Stimulated activated CD8-positive, alpha-beta memory T cell treated with anti-CD3 and anti-CD28 coated beads, Interleukin-2, amount 100 ng/mL, for 1 hour (primary cell): ENCODE measurements at places on chromosomes 5 and 9.

DNA sequence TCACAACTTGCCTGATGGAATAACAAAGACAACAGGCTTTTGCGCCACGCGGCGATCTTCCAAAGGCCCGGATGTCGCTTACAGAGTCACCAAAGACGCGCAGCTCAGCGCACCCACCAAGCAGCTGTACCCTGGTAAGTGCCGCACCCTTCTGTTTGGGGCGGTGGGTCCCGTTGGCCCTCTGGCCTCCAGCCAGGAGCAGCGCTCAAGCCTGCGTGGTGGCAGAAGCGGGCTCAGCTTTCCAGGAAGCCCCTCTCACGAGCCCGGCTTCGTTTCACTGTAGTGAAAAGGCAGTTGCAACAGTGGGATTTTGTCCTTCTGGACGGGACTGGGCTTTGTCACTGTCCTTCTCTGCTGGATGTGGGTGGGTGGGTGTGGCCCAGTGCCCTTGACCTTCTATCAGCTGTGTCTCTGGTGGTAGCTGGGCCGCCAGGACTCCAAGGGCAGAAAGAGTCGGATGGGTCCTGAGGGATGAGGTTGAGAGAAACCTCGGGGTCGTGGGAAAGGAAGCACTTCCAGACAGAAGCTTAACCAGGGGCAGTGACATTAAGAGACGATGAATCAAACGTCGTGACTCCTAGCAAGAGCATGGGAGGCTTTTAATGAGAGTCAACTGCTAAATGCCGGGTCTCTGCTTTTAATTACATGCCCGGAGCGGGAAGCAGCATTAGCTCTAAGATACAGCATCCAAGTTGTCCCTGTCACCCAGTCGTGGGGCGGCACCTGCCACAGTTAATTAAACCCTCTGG is 49.5 kb downstream of the COL5A1 start:
- DNase-seq: no peak

GRCh38 chr9:128276574-128277270 is 646 bp downstream of the SWI5 start:
- DNase-seq: no peak

- DNase-seq: no peak
Measured at GRCh38 chr5:131706281-131706680, 71.3 kb upstream of the RAPGEF6 start.

DNA sequence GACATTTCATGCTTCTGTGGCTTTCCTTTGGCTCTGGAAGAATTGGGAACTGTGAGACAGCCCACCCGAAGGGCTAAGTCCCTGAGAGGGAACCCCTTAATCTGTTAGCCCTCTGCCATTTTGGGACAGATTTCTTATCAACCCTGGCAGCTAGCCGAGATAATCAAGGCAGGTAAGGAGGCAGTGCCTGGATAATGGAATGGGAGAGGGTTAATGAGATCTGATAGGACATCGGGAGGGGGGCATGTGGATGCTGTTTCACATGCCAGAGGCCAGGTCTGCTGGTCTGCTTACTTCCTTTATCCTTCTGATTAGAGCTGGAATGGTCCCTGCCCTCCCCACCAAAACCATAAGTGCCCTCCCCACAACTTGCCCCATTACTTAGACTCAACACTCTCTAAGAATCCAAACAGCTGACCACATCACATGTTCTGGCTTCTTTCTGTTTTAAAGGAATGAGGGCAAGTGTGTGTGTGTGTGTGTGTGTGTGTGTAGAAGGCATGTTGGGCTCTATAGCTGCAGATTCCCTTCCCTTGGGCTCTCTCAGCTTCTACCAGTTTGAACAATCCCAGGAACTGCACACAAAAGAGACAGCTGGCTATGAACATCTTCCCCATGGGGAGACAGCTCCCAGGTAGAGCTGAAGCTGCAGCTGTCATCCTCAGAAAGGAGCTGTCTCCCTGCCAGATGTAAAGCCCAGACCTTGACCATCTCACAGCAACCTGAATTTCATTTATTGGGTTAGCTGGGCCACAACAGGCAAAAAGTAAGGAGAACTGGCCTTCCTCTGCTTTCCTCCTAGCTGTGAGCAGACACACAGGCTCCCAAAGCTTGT is 221.3 kb downstream of the PIK3R1 start:
- DNase-seq: no peak

DNA sequence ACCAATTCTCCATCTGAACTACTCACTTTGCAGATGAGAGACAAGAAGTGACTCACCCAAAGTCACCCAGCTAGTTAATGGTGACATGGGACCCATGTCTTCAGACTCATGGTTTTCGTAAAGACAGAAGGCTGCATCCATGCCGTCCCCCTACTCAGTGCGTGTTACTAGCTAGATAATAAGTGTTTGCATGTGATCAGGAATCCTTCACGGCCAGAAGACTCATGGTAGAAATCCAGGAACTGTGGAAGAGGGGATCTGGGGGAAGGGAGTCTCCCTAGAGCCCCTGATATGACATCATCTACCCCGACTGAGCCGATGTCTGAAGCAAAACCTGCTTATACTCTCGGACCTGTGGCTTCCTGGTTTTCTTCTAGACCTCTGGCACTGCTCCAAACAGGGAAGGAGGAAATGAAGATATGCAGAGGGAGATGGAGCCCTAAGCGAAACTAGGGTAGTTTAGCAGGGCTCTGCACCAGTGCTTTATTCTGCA is 3.3 kb downstream of the RNF183 start:
- DNase-seq: no peak

DNA sequence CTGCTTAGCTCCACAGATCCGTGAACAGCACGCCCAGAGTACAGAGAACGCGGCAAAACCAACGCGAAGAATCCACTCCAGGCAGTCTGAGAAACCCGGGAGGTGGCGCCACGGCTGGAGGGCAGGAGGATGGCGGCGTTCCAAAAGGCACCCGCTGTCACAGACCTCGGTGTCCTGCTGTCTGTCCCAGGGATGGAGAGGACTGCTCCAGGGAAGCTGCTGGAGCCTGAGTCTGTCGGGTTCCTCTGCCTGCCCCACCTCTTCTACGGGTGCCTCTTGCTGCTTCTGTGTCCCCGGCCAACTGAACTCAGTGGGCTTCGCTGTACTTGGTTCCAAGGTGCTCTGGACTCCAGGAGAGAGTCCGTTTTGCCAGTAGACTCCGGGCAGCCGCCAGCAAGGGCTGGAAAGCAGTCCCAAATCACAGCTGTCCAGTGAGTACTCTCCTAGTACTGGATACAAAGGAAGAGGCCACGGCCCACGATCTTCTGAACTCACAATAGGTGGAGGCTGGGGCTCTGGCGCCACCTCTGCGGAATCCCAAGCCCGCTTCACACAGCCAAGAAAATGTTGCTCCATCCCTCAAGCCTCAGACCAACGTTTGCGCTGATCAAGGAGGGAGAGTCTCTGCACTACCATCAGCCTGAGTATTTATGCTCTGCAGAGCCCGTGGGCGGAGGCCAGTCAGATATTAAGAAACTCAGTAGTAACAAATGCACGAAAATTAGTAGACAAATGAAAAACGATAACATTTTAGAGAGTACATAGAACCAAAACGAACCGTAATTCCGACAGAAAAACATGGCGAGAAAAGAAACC is 440 bp downstream of the ANXA2R start:
- no peak for DNase-seq

DNA sequence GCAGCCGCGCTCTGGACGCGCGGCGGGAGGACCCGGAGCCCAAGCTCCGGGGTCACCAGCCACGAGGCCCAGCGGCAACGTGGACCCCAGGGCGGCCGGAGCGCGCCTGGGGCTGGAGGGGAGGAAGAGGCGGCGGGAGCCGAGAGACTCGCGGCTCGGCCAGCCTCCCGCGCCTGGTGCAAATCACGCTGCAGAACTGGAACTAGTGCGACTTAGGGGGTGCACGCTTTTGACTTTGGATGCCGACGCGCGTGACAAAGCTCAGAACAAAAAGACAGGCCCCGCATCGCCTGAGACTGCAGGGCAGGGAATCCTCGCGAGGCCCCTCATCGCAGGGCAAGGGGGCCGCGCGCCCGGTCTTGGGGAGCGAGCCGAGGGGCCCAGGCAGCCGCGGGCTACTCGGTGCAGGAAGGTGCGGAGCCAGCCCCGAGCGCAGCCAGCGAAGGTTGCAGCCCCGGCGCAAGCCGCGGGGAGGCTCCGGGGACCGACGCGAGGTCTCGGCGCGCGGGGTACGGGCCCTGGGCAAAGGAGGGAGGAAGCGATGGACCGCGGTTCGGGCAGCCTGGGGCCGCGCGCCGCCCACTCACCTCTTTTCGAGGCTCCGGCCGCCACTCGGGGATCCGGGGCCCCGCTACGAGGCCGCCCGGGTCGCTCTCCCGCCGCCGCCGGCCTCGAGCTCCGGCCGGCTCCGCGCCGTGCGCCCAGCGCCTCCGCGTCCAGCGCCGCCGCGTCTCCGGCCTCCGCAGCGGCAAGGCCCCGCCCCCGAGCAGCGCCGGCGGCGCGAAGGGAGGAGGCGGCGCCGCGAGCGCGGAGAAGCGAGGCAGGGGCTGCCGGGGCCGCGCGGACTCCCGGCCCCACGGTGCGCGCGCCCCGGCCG is at the start of gene GOLM1:
Gene GOLM1, minus strand, starts transcription at position 735 of the 877 bp plus-strand sequence. CDS start 20,238 bp downstream, outside the sequence.
- DNase-seq: no peak

DNA sequence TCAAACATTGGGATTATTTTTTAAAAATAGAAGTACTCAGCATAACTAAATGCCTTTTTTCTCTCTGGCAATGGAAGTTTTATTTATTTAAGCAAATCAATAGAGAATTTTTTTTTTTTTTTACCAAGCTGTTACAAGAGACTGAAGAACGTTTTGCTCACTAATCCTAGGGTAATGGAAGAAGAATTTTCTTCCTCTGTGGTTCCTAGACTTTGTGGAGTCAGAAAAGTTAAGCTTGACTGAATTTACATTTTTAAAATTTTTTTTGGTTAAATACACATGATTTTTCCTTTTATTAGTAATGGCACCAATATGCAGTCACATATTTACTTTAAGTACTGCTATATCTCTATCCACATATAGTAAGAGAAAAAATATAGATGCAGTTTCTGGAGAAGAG is 189.8 kb downstream of the PCSK1 start:
- no peak for DNase-seq

DNA sequence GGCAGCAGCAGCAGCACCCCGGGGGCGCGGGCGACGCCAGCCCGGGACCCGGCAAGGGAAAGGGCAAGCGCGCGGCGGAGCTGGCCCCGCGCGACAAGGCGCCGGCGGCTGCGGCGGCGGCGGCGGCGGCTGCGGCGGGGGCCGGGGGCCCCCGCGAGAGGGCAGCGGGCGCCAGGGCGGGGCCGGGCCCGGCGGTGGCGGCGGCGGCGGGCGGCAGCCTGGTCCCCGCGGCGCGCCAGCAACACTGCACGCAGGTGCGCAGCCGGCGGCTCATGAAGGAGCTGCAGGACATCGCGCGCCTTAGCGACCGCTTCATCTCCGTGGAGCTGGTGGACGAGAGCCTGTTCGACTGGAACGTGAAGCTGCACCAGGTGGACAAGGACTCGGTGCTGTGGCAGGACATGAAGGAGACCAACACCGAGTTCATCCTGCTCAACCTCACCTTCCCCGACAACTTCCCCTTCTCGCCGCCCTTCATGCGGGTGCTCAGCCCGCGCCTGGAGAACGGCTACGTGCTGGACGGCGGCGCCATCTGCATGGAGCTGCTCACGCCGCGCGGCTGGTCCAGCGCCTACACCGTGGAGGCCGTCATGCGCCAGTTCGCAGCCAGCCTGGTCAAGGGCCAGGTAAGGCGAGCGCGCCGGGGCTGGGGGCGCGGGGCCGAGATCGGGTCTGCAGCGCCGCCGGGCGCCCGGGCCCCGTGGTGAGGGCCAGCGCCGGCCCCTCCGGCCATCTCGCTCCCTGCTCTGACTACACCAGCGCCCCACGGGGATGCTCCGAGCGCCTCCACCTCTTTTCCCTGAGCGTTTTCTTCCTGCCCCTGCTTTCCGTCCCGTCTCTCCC is at the start of gene UBE2QL1:
Gene UBE2QL1, plus strand, starts transcription at position 238 of the 843 bp plus-strand sequence. Its CDS starts 35 bp downstream, at position 273.
- no peak for DNase-seq

GRCh38 chr9:99375481-99375880 is 153.4 kb downstream of the SEC61B start:
- no peak for DNase-seq

- DNase-seq: no peak
Measured at GRCh38 chr5:179488491-179488890, 61.9 kb upstream of the RUFY1 start.

DNA sequence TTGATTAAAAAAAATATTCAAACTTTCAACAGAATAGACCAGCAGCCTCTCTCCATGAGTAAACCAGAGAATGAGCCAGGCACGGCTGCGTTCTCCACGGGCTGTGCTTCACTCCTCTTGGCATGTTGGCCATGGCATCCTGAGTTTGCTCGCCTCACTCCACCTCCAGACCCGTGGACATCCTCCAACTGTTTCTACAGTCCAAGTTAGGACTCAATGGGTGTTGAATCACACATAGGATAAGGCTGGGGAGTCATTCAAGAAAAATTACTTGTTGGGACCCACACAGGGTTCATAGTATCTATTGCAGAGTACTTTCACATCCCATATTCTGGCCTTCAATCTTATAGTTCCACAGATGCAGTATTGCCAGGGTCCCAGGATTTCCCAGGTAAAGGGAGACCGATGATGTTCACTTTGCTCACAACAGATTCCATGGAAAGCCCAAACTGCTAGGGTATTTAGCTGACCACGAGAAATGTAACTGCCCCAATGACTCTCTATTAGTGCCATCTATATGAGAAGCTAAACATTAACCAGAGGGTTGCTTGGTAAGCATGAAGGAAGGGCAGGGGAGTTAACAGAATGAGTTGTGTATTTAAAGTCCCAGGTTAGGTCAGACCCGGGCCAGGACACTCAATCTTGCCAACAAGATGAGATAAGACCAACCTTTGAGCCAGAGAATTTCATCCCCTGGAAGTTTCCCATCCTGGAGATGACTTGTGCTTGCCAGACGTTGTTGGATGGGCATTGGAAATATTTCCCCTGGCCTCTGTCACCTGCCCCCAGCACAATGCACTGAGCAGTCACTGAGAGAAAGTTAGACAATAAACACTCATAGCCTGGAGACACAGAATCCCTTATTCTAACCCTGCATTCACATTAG is 19.7 kb upstream of the GDA start:
- no peak for DNase-seq

DNA sequence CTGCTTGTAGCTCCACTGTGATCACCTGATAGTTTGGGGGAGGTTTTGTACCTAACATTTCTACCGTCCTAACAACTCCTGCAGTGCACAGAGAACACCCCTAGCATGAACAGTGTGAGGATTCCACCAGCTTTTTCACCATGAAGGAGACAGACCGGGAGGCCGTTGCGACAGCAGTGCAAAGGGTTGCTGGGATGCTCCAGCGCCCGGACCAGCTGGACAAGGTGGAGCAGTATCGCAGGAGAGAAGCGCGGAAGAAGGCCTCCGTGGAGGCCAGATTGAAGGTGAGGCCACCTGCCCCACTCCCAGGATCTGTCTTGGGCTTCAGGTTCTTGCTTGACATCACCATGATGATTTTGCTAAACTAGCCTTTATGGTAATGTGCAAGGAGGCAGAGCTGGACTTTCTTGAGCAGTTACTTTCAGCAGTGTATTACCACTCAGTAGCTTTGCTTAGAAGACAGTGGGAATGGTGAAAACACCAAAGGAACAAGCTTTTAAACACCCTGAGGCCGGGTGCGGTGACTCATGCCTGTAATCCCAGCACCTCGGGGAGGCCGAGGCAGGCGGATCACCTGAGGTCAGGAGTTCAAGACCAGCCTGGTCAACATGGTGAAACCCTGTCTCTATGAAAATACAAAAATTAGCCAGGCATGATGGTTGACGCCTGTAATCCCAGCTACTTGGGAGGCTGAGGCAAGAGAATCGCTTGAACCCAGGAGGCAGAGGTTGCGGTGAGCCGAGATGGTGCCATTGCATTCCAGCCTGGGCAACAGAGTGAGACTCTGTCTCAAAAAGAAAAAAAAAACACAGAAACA is 3.3 kb downstream of the EXOC3 start:
- no peak for DNase-seq
